ENCODE measurements at places on chromosomes 2 and 18.
A peak's percentile ranks its signal among the peaks of the same experiment; 100 is the strongest.

- no peak for DNase-seq
Measured at GRCh38 chr2:6657855-6658254, 207.9 kb downstream of the CMPK2 start.

DNA sequence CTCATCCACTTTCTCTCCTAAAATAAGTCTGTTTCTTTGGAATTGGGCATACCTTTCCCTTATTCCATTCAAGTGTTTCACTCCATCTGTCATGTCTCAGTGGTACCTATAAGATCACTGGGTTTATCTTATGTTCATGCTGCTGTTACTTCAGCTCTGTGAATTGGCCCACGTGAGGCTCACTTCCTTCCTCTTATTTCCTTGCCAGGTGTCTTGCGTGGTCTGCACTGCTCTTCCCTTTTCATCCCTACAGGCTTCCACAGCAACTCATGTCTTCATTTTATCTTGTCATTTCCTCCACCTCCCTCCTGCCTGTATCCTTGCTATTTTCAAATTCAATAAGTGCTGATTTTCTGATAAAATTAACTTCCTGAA is 159.1 kb upstream of the ALPP start:
- DNase-seq, result no peak

GRCh38 chr2:20917719-20918572 is 95.0 kb upstream of the LDAH start:
- DNase-seq, result no peak

DNA sequence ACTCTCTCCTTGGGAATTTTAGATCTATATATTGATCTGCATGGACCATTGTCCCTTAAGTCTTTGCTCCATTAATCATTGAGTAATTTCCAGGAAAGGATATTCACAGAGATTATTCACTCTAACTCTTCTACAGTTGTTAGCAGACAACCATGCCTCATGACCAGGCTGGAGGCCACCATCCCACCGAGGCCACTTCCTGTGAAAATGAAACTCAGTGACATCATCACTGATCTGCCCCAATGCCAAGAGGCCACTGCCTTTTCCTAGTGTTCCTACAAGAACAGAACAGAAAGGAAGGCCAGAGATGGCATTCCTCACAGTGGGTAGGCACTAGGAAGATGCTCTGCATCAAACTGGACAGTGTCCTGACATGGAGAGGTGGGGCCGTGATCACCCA is 161.3 kb downstream of the DTNA start:
- DNase-seq, result no peak

GRCh38 chr2:73897240-73897583 is 4.4 kb downstream of the ACTG2 start:
- no peak for DNase-seq

- DNase-seq, result no peak
Measured at GRCh38 chr2:126644630-126645191, 11.2 kb upstream of the GYPC start.

DNA sequence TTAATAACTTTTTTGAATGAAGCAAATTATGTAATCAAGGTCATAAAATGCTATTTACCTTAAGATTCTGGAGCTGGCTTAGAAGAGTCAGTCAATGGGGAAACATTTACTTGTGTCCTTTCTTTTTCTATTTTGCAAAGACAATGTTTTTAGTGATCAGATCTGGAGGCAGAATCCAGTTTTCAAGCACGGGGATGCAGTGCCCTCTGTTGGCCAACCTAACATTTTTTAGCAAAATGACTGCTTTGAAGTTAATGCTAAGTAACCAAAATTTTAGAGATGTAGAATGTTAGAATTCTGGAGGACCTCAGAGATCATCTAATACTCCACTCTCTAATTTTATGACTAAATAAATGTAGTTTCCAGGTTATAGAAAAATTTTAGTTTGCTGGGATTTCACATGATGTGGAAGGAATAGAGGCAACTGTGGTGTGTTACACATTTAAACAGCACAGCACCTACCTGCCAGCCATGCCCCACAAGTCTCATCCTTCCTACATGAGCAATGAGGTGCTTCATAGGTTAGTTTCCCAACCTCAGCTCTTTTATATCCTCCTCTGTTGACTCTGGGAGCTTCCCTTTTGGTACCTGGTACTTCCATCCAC is 23.6 kb upstream of the SLC9A4 start:
- peak; percentile 34 for DNase-seq

GRCh38 chr2:207385903-207386302 is 143.9 kb upstream of the CREB1 start:
- DNase-seq, result no peak

DNA sequence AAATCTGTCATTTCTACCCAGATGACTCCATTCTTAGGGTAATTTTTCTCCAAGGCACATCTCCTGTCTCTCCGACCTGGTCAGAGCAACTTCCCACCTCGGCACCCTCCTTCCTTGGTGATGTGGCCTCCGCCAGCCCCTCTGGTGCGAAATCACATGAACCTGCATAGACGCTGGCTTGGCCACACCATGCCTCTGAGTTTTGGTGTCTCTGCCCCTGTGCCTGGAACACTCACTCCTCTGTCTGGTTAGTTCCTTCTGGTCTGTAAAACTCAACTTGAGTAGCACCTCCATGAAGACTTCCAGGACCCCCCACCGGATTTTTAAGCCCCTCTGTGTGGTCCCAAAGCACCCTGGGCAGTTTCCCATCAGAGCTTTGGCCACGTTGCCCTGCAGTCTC is 83.2 kb upstream of the OTOS start:
- peak; percentile 7 for DNase-seq

DNA sequence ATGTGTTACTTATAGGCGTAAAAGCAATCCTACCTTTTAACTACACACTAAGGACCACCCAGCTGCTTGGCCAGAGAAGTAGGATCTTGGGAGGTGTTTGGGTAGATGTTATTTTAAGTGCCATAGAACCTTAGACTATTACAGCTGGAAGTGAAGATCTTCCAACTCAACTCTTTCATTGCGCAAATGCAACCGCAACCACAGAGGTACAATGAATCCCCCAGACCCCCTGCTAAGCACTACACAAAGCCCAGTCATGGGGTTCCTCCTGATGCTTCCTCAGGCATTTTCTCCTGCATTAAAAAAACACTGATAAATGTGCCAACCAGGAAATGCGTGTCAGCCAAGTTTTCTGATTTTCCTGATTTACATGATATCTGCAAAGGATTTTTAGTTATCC is 246.0 kb downstream of the LRRTM1 start:
- no peak for DNase-seq

DNA sequence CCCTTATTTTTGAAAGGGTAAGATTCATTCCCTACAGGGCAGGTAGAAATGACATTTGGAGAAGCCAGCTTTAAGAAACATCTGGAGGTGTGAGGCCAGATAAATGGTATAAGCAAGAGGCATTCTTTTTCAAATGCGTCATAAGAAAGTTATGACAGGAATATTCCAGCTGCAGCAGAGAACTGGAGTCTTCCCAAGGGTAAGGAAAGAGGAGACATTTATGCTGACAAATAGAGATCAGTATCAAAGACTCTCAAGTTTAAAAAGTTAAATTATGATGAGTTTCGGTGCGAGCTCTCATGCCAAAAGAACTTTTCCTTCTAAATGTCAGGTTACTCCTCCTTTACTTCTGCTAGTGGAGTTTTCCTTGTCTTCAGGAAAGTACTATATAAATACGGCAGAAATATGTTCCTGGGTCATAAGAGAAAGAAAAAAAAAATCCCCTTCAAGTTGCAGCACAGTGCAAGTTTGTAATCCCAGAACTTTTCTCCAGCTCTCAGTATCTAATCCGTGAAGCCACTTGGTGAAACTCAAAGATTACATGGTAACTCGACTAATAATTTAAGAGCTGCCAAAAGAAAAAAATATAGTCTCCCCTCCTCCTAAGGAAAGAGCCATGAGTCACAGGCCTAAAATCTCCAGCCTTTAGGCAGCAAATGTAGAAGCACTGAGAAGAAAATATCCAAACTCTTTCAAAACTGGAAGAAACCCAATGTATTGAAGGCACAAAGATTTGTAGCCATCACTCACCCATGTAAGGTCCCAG is 428.1 kb downstream of the MEIS1 start:
- no peak for DNase-seq

- no peak for DNase-seq
Measured at GRCh38 chr2:110860630-110861029, 128.3 kb downstream of the ACOXL start.

DNA sequence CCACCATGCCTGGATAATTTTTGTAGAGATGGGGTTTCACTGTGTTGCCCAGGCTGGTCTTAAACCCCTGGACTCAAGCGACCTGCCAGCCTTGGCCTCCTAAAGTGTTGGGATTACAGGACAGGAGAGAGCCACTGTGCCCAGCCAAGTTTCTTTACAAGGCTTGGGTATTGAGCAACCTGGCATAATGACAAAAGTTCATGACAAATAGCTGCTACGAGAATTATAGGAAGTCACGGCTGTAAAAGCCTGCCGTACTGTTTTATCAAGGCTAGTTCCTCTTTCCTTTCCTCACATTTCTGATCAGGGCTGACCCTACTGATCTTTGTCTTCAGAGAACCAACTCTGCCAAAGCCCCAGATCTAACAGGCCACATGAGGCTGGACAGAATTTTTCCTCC is 490.4 kb upstream of the SPRED2 start:
- peak; percentile 47 for DNase-seq

GRCh38 chr2:120770176-120770575 is 34.5 kb downstream of the GLI2 start:
- DNase-seq, result no peak

DNA sequence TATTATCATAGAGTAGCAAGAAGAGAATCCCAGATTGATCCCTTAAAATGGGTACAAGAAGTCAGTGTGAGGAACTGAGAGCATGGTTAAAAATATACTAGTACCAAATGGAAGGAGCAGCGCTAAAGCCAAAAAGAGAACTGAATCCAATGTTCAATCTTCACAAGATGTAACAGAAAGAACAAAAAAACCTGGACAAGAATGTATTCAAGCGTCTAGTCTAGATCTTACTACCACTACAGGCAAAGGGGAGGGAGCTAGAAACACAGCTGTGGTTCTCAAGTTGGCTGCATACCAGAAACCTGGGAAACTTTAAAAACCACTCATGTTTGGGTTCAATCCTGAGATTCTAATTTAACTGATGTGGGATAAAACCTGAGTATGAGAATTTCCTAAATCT is 57.5 kb downstream of the PIAS2 start:
- DNase-seq, result no peak

GRCh38 chr2:64201151-64201550 is 56.9 kb upstream of the PELI1 start:
- no peak for DNase-seq

DNA sequence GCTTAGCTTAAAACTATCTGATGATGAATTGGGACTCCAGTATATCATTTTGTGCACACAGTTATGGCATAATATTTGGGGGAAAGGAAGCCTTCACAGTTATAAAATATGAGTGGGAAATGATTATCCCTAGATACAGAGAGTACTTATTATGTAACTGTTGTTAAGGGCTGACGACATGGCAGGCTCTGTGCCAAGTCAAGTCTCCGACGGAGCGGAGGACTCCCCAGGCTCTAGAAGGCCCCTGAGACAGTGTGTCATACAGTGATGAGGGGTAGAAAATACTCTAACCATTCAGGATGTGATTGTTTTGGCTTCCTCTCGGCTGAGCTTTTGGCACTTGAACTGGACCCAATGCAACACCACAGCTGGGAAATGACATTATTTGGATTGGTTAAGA is 211.8 kb downstream of the SLC8A1 start:
- peak; percentile 67 for DNase-seq

DNA sequence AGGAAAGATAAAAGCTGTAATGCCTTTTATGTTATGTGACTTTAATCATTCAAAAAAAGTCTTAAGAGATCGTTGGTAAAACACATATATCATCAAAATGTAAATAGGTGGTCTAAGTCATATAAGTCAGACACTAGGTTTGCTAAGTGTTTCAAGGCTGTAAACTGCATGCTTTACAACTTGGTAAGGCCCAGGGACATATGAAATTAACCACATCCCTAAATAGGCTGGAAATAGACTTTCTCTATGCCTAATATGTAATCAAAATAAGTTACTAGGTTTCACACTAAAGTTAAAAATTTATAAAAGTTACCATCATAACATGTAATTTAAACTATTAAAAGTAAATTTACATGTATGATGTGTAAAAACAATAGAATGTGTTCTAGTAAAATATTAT is 946.3 kb upstream of the LRATD1 start:
- DNase-seq, result no peak

DNA sequence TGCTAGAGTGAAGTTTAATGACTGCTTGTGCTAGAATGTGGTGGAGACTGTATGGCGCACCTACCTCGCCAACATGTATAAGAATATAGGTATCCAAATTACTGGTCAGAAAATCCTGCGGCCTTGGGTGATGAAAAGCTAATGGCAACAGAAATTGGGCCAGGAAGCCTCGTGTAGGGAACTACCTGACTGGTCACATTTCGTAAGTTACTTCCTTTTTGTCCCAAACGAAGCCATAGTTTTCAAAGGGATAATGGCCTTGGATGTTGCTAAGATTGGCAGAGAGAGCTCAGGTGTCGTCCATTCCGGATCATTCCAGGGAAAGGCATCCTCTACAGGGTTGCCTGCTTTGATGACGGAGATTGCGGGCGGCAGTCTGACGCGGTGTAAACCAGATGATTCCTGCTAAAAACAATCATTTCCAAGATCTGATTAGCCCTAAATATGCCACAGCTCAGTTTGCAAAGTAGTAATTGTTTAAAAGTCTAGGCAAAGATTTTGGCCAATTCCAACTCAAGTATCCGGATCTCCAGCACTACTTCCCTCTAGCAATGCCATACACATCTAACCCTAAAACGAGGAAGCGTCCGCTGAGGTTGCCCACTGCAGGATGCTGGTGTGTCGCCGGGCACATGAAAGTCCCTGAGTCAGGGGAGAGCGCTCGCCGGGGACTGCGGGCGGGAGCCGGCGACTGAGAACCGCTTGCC is 708 bp upstream of the MALT1 start:
- peak; percentile 40 for DNase-seq

GRCh38 chr2:239440511-239440959 is 39.7 kb upstream of the HDAC4 start:
- DNase-seq, result no peak

- DNase-seq, result no peak
Measured at GRCh38 chr18:40338284-40338683, 1616.8 kb upstream of the PIK3C3 start.

GRCh38 chr2:128342550-128342949 is 23.9 kb upstream of the HS6ST1 start:
- no peak for DNase-seq

- DNase-seq, result no peak
Measured at GRCh38 chr2:186572705-186573104, 17.2 kb upstream of the ITGAV start.

GRCh38 chr2:45024600-45025291 is 15.5 kb upstream of the SIX2 start:
- DNase-seq, result peak; percentile 32

- no peak for DNase-seq
Measured at GRCh38 chr2:221439761-221440479, 132.2 kb downstream of the EPHA4 start.
